ENCODE measurements at places on chromosomes 7 and 10. TPM values are rescaled to one million over a fixed set of nuclear protein-coding genes. Genes with fewer than 3 reads are reported as not detected.
A peak's percentile ranks its signal among the peaks of the same experiment; 100 is the strongest.

DNA sequence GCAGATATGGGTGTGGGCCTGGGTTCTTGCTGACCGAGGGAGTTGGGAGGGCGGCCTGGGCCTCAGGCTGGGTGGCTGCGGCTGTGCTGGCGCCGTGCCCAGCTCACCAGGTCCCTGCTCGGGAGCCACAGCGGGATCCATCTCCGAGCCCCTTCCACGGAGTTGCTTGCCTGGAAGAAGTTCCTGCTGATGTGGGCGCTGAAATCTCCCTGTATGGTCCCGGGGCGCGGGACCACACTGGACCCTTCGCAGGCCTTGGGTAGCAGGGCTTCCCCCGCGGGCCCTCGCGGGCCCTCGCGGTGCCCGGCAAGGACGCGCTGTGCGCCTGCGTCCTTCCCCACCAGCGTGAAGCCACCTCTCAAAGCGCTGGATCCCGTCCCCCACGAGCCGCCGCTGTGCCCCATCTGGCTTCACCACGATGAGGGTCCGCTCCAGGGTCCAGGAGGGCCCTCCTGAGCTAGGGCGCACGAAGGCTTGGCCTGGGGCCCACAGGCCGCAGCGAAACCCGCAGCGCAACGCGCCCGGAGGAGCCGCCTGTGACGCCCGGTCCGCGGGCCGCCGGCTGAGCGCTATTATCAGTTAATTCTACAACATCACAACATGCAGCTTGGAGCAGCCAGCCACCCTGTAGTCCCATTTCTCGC is 31.5 kb downstream of the RAB19 start:
- DNase-seq = no peak

DNA sequence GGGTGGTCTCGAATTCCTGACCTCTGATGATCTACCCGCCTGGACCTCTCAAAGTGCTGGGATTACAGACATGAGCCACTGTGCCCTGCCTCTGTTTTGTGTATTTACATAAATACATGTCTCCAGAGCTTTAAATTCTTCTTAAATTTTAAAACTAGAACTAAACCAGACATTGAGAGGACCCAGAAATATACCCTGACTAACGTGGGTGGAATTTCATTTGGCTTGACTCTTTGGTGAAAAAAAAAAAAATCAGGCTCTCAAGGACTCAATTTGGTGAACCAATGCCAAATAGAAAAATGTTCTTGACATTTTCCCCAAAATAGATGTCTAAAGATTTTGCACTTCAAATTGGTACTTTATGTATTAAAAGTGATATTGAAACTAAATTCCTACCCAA is 16.6 kb upstream of the FAS start:
- DNase-seq = no peak

GRCh38 chr10:75042292-75042974 is 69.0 kb upstream of the SAMD8 start:
- no peak for DNase-seq

DNA sequence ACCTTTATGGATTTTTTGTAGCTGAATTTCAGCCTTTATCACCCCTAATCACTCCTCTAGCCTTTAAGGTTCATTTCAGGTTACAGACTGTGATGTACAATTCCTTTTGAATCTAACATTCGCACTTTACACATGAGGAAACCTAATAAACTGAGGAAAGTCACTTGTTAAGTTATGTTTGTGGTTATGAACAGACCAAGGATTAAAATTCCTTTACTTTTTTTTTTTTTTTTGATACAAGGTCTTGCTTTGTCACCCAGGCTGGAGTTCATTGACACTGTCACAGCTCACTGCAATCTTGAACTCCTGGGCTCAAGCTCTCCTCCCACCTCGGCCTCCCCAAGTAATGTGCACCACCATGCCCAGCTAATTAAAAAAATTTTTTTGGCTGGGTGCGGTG is 3.6 kb downstream of the MCU start:
- no peak for DNase-seq

GRCh38 chr10:97179731-97180362 is 5.9 kb downstream of the SLIT1 start:
- DNase-seq = peak; percentile 15

MYO3A gene
- total RNA-seq = 0.74 TPM

MYPN gene
- not detected for total RNA-seq
